Stimulated activated CD4-positive, alpha-beta T cell treated with anti-CD3 and anti-CD28 coated beads, Interleukin-2, amount 100 ng/mL, for 48 hours (primary cell): ENCODE measurements at places on chromosomes 7 and 10.

- DNase-seq = no peak
Measured at GRCh38 chr10:116472891-116473290, 45.2 kb downstream of the PNLIPRP3 start.

DNA sequence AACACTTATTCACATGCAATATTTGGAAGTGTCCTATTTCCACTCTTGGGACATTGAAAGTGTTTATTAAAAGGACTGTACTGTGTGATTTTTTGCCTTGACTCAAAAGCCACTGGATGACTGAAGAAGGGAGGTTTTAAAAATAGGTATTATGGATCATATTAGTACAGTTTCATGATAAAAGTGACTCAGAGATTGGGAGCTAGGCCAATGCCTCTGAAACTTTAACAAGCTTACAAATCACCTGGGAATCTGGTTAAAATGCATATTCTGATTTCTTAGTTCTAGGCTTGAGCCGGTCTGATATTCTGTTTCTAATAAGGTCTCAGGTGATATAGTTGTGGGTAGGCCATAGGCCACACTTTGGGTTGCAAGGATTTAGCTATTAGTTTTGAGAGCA, 191.2 kb downstream of the PLXDC2 start:
- no peak for DNase-seq

DNA sequence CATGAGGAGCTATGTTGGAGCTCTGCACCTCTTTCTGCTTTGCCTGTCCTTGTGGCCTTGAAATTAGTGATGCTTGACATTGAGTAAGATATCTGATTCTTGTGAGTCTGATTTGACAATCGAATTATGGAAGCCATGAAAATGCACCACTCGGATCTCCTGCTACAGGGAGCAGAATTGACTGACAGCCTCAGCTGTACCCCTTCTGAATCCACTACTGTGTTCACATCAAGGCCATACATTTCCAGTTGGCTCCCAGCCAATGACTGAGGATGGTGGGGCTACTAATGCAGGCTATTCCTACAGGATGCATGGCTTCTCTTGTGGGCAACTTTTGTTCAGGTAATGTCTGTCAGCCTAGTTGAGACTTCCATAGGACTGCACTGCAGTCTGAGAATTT, 321.9 kb downstream of the REEP3 start:
- no peak for DNase-seq

- no peak for DNase-seq
Measured at GRCh38 chr10:14039968-14040668, 290.6 kb downstream of the FRMD4A start.

DNA sequence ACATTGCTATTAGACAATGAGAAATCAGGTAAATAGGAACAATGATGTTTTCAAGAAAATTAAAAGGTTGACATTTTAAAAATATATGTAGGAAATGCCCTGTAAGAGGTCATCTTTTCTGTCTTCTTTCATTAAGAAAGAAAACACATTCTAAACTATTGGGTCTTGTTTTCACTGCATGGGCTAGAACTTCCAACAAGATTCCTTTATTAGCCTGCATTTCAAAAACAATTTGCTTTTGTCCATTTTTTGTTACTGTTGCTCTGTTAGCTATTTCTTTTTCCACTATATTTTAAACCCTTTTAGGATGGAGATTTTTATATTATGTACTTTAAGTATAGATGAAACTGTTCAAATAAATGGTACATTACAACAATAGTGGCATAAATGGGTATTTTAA, 9.2 kb downstream of the REEP3 start:
- DNase-seq = no peak

DNA sequence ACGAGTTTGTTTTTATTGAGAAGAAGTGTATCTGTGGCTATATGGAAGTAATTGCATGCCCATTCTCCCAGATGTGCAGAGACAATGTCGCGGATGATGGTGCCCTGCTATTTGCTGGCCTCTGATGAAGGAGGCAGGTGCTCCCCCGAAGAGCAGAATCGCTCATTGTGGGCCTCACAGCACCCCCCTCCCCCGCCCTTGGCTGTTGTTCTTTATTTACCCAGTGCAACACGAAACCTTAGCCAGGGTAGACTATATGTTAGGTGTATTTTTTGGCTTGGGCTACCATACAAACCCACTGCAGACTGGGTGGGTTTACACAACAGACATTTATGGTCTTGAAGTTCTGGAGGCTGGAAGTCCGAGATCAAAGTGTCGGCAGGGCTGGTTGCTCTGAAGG, 3.4 kb upstream of the ADCY1 start:
- DNase-seq = no peak

DNA sequence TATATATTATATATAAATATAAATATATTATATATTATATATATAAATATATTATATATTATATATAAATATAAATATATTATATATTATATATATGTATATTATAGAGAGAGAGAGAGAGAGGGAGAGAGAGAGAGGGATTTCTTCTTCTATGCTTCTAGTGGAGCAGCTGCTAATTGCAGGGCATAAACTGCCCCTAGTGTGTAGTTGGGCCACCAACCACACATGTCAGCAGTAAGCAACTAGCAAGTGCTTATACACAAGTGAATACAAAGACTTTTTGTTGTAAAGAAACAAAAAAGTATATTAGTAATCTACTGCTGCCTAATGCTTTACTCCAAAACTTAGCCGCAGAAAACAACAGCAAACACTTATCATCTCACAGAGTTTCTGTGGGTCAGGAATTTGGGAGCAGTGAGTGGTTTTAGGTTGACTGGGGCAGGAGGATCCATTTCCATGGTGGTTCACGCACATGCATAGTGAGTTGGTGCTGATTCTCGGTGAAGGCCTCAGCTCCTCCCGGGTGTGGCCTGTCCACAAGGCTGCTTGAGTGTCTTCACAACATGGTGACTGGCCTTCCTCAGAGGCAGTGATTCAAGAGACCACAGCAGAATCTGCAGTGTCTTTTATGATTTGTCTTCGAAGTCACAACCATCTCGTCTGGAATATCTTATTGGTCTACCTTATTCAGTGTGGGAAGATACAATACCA, 25.5 kb upstream of the BAG3 start:
- DNase-seq = no peak

GRCh38 chr7:14688208-14688607, 214.3 kb downstream of the DGKB start:
- DNase-seq = no peak

- DNase-seq = no peak
Measured at GRCh38 chr7:46213154-46213537, 292.1 kb upstream of the IGFBP3 start.

- no peak for DNase-seq
Measured at GRCh38 chr7:29642494-29643155, 79.0 kb downstream of the PRR15 start.

DNA sequence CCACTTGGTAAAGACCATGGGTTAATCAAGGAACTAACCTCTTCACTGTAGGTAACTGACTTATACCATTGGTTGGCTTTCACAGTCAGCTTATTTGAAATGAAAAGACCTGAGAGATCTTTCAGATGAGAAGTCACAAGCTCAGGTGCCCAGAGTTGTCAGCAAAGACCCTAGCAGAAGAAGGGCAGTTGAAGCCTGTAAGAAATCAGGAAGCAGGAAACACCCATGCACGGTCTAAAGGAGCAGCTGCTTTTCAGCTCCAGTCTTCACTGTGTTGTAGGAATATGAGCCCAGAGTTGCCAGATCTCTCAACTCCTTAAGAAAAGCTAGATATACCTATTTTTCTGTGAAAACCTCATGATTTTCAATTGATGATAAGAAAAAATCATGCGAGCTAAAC, 130.0 kb downstream of the ARID5B start:
- DNase-seq = no peak

- DNase-seq = no peak
Measured at GRCh38 chr10:100357059-100357858, 10.2 kb downstream of the SCD start.

- peak; percentile 72 for DNase-seq
Measured at GRCh38 chr7:38335492-38336147, 62.2 kb upstream of the TARP start.

- no peak for DNase-seq
Measured at GRCh38 chr10:85612833-85613232, 753.8 kb downstream of the GRID1 start.

DNA sequence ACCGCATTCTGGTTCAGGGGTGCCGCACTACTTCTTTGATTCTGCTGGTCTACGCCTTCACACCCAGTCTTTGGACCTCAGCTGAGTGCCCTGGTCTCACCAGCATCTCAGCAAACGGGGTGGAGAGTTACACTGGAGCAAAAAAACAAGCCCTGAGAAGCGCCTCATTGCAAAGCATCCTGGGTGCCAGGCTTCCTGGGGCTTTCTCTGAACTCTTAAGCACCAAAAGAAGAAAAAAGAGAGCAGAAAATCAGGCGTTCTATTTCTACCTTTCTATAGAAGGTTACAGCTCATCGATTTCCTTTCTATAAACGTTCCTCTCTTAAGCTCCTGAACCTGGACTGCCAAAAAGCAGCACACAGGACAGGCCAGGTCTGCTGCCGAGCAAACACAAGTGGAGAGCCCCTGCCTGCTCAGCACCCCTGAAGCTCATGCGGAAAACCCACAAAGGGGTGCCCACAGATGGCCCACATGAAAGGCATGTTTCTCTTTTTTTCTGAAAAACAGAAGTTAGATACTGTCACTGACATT, 217.9 kb downstream of the SFMBT2 start:
- peak; percentile 14 for DNase-seq

GRCh38 chr7:66016131-66016461, 34.1 kb upstream of the GUSB start:
- DNase-seq = no peak

- no peak for DNase-seq
Measured at GRCh38 chr10:50794490-50794889, 54.8 kb downstream of the ASAH2B start.

DNA sequence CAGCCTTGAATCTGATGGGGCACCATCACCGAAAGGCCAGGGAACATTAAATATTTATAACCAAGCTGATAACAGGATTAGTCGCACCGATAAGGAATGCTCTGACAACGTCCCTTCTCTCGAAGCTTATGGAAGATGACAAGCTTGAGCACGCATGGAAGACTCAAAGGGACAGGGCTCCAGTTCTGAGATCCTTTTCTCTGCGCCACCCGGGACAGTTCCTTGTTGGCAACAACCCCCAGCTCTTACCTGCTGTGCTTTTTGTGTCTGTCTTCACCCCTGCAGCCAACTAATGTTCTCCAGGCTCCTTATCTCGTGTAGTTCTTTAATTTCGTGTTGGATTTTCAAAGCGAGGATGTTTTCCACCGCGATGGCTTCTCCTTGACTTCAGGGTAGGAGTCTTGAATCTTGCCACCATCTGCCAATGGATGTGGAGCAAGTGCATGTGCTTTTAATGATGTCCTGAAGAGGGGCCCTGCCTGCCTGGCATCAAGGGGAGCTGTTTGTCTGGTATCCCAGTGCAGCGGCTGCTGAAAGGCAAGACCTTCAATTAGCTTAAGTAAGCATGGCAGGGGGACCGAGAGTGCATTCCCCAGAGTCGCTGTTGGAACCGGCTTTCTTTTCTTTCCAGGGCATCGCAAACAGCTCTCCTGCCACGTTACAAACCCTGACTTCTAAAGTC, 354 bp upstream of the FERD3L start:
- no peak for DNase-seq

DNA sequence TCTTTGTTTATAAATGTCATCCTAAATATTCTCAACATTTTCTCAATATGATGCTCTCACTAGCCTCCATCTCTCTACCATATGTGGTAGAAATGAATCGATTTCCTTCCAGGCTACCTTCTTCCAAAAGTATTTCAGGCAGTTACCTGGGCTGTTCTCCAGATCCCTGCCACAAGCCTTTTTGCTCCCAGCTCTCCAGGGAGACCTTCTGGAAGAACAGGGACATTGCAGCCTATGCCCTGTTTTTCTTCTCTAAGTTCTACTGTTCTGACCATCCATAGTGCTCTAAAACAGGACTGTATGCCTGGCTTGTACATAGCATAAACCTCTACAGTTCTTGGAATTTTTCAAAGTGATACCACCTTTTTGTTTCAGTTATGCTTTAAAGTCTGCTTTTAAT, 552.8 kb downstream of the ANKRD7 start:
- DNase-seq = no peak

DNA sequence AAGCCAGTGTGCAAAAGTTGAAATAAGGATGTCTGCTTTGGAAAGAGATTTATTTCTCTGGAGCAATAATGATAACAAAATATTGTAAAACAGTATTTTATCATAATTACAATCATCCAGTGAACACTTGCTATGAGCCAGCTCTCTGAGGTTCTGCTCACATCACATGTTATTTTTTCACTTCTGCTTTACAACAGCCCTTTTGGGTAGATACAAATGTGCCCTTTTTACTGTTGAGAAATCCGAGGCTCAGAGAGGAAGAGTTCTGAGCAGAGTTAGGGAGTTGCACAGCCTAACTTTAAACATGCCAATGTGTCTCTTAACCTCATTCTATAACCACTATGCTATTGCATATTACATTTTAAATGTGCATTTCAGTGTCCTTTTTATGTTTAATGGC, 232.6 kb upstream of the CDC14C start:
- DNase-seq = no peak

DNA sequence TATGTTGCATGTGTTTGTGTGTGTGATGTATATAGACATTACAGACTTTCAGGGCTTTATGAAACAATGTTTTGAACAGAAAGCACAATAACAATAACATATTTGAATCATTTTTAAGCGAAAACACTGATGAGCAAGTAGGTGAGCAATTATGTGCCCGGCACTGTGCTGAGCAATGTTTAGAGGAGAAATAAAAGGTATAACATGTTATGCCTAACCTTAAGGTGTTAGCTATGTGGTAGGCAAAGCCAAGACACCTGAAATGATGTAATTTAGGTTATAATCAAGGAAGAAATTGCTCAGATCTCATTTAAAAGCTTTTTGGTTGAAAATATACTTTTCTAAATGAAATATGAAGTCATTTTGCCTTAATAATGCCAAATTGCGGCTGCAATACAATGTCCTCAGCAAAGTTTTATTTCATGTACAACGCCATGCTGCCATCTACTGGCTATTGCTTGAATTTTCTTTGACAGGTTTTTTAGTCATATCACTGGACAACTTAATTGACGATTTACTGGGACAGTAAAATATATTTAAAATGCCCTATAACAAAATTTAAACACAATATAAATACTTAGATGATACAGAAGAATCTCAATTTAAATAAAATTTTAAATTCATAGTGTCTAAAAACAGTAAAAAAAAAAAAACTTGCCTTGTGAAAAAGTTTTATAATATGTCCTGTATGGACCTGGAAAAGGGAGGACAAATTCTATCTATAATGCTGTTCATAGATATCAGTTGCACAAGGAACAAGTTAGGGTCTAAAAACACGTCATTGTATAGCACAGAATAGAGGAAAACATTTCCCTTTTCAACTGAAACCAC, 131.1 kb upstream of the CDK1 start:
- DNase-seq = peak; percentile 50

- no peak for DNase-seq
Measured at GRCh38 chr7:44973610-44974401, 5.0 kb downstream of the MYO1G start.

GRCh38 chr10:4176500-4177281, 391.7 kb upstream of the KLF6 start:
- no peak for DNase-seq
